ENCODE measurements at places on chromosomes 3 and 15. TPM values are rescaled to one million over a fixed set of nuclear protein-coding genes. Genes with fewer than 3 reads are reported as not detected.
A peak's percentile ranks its signal among the peaks of the same experiment; 100 is the strongest.

DNA sequence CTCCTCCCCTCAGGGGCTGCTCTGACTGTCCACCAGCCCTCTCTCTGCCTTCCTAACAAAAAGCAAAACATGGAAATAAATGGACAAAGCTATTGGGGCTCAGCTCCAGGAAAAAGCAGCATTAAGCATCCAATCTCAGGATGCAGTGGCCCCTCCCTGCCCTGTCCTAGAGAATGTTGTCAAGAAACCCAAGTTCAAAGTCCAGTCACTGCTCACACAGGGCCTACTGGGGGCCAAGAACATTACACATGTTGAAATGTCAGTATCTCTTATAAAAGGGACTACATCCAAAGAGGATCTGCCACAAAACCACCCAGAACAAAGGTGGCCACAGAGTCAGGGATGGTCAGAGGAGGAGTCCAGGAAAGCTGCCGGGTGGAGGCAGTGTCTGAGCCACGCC lies 7.6 kb upstream of the GRIP2 start:
- no peak for DNase-seq

Gene GPR27
- total RNA-seq = 7.3 TPM

Gene ALPK3
- total RNA-seq = 181 TPM

- DNase-seq = peak; percentile 5
Observed at GRCh38 chr3:52521881-52522650, 11.6 kb downstream of the NT5DC2 start.

Gene OSBPL10
- 6.4 TPM for total RNA-seq

DNA sequence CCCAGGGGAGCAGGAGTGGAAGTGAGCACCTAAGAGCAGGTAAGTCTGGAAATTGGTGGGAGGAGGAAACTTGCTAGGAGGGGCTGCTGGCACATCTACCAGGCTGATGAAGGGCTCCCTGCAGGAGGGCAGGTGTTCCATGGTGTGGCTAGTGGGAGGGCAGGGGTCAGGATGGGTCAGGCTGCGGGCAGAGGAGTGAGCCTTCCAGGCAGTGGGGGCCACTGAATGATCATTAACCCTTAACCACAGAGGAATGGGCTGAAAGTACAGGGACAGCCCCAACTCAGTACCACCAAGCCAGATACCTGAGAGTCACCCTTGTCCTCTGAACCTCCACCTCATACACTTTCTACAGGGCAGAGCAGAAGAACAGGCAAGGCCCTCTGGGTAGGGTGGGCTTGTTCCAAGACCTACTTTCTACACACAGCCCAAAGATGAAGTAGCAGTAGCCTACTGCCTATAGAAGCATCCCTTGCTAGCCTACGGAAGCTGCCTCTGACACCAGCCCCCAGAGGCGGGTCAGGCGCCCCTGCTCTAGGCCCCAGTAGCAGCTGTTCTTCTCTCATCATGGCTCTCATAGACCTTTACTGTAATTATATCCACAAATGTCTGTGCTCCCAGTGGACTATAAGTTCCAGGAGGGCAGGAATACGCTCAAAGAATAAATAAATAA lies 4.6 kb downstream of the RAB6B start:
- no peak for DNase-seq

Gene BNIP2
- 78.0 TPM for total RNA-seq

Gene FANCD2OS
- not detected for total RNA-seq

GRCh38 chr3:10340476-10340875 lies 19.6 kb upstream of the SEC13 start:
- no peak for DNase-seq

GRCh38 chr3:31858439-31858838 lies 122.6 kb downstream of the OSBPL10 start:
- no peak for DNase-seq

Gene FILIP1L
- total RNA-seq = 84.9 TPM

Gene DNASE1L3
- 4.5 TPM for total RNA-seq

DNA sequence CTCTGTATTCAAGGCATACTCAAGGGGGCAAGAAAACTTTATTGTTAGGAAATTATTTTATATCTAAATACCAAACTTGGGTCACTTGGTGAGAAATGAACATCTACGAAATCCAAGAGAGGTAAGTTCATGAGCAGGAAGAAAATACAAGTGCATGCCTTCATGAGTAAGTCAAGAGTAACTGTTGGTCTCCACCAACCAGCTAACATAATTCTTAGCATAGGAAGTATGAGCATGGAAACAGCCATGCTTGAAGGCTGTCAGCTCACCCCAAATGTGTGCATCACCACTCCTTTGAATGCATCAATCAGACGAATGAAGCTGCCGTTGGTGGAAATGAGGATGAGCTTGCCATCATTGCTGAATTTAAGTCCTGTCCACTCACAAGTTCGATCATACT lies 13.9 kb downstream of the PPM1M start:
- DNase-seq = no peak

DNA sequence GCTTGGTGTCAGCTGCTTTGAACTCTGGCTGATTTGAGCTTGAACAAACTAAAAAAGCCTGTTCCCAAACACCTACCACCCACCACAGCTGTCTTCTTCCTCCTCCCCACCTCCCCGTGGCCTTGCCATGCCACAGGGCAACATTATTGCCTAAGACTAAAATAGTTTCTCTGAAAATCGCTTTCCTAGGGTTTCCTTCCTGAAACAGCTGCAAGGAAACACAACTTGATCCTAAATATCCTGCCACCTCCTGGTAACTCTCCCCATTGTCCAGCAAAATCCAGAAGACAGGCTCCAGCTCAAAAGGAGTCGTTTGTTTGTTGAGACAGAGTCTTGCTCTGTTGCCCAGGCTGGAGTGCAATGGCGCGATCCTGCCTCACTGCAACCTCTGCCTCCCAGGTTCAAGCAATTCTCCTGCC lies 193.9 kb upstream of the TPM1 start:
- DNase-seq = no peak

Gene PLAAT1
- total RNA-seq = 8.1 TPM

DNA sequence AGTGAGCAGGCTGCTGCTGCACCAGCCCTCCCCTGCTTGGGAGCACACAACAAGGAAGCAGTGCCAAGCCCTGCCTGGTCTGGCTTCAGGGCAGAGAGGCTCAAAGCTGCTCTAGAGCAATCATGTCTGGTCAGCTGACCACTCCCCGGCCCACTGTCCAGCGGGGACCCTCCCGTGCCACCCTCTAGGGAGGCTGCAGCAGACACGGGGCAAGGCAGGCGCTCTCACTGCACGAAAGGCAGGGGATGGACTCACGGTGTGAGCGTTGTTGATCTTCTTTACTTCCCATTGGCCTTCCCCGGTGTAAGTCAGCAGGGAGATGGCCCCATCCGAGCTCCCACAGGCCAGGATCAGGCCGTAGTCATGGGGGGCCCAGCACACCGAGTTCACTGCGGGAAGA lies 9.2 kb downstream of the SEC13 start:
- no peak for DNase-seq

Gene RLBP1
- total RNA-seq = not detected

DNA sequence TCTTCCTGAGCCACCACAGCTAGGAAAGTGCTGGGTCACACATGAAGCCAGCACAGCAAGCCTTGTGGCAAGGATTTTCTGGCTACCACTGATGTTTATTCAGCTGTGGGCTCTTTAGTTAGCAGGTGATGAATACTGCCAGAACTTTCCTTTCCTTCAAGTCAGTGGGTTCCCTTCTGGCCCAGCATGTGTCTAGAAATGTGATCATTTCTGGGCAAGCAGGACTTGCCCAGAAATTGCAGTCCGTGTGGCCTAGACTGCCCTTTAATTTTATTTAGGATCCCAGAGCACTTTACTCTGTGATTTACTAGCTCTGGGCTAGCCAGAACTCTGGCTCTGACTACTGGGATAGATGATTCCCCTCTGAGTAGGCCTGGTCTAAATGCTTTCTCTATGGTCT lies 397.5 kb downstream of the ZIC4 start:
- no peak for DNase-seq

DNA sequence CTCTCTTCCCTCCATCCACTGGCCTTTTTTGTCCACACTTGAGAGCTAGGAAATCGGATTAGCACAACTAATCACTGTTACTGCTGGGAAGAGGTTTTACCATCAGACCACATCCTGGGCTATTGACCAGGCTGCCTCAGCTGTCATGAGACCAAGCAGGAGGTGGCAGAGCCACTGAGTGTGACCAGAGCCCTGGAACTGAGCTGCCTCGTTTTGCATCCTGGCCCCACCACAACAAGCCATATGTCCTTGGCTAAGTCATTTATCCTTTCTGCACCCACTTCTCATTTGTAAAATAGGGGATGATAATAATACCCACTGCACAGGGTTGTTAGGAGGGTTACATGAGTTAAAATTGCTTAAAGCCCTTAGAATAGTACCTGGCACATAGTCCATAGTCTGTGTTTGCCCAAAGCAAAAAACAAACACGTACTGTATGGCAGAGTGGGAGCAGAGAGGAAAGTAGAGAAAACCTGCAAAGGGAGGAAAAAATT lies 34.1 kb downstream of the TMEM158 start:
- no peak for DNase-seq

Gene MYRIP
- total RNA-seq = 1.5 TPM

GRCh38 chr3:134772011-134772410 lies 23.0 kb upstream of the EPHB1 start:
- no peak for DNase-seq

Gene ITGB5
- 122 TPM for total RNA-seq

DNA sequence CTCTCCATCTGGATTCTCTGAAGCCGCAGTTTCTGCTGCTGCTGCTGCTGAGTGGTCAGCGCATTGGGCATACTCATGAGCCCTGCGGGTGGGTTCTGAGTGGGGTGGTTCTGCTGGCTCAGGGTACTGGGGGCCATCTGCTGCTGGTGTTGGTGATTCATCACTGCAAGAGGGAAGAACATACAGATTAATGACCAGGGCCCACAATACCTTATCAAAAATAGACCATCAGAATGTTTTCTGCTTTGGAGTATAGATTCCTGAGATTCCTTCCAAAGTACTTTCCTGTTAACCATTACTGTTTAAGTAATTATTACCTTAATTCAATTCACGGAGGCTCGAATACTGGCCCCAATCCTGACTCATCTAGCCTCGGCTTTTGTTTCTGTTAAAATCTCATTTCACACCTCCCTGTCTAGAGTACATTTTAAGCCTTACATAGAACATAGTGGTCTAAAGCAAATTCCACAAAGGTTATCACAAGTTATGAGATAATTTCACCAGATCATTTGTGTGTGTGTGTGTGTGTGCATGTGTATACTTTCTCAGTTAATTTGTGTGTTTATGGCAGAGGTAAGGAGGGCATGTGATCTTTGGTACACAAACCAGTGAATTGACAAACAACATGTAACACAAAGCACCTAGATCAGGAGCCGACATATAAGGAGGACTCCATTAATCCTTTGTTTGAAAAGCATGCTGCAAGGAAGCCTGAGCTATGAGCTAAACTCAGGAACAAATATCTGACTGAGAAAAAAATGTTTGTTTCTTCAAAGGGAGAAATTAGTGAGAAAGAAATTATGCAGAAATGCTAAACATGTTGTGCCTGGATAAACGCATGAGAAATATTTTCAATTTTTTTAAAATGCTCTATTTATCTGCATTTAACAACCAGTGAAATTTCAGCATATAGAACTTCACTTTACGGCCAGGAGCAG lies 68.1 kb downstream of the TM4SF4 start:
- no peak for DNase-seq

DNA sequence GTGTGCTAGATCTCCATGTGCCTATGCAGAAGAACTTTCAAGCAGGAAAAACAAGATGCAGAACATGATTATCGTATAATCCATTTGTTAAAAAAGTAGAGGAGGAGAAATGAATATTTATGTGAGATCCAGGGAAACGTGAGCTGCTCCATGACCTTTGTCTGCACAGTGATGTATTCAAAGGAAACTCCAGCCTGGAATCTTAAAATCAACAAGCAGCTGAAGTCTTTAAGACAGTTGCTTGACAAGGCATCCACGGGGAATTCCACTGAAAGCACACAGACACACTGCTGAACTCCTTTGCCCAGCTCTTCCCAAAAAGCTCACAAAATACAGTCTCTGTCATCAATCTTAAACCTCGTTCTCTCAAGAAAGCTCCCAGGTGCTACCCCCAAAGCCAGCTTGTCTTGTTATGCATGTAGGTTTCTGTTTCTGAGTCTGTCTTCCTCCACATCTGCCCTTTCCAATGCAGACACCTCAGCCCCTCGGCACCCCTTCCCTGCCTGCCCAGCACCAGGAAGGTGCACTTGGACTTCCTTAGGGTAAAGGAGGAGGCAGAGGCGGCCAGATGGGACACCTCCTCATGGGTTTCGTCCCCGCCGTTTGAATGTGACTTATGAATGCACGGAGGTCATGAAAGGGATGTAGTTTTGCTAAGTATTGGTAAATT lies 28.7 kb downstream of the LRRK1 start:
- DNase-seq = no peak

- no peak for DNase-seq
Observed at GRCh38 chr3:94252316-94252715, 189.5 kb downstream of the NSUN3 start.

DNA sequence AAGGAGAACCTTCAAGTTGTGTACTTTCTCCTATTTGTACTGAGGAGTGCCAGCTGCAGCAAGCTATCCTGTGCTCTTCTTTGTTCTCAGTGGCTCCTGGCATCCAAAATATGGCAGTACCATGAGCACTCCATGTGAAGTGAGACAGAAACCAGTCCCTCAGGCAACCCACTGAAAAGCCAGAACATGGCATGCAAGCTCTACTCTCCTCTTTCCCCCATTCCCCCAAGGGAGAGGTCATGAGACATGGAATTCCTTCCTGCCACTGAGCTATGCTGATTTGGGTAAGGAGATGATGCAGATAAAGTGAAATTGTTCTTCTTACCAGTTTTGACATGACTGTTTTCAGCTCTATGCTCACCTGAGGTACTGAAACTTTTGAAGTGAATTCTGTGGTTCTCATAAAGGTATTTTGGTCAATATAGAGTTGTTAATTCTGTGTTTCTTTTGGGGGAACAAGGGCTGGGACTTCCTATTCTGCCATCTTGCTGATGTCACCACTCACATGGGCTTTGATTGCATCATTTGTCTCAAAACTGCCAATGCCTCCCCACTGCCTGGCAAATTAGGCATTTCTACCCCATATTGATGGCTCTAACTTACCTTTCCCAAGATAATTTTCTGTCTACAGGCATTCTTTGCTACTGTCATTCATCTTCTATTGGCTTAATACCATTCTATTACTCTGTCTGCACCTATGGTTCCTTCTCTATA lies 22.8 kb upstream of the CEP152 start:
- no peak for DNase-seq

- DNase-seq = no peak
Observed at GRCh38 chr3:196603683-196604082, 35.2 kb downstream of the FBXO45 start.

GRCh38 chr3:175956964-175957363 lies 1097.8 kb downstream of the NAALADL2 start:
- DNase-seq = no peak

Gene IGSF10
- 3.1 TPM for total RNA-seq

DNA sequence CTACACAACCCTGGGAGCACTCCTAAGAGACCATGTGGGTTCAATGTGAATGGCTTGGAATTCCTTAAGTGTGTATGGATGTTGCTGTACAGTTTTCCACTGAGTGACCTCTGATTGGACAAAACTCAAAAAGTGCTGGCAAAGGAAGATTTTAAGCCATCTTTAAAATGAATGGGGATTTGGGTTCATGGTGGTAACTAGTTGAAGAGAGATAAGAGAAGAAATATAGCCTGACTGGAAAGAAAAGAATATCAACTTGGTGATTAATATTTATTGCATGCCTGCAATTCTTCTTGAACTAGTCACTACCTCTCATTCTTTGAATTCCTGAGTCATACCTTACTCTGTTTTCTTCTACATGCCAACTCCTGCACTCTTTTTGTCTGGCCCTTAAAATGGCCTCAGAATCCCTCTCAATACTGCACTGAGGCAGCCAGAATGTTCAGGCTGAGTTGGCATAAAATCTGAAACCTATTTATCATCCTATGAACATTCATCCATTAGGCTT lies 124.7 kb downstream of the RPL22L1 start:
- no peak for DNase-seq

- no peak for DNase-seq
Observed at GRCh38 chr15:26318689-26319088, 454.2 kb downstream of the GABRB3 start.
